AG08395 (cell line): ENCODE measurements at places on chromosomes 1 and 21.

DNA sequence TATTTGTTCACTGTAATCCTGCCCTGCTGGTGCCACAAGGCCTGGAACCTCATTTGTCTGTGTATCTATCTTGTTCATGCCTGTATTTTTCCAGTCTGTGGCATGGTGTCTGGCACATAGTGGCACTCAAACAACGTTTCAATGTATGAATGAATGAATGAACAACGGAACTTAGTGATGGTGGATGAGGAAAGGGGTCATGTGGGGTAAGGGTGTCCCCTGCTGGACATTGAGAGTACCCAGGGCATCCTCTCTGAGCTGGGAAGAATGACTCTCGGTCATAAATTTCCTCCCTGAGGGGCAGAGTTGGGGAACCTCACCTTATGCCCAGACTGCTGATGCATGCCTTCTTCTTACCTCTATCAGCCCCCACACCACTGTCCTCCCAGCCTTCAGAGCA, 18.9 kb upstream of the ZNF683 start:
- peak; percentile 75 for DNase-seq

- no peak for DNase-seq
Measured at GRCh38 chr1:17200246-17200645, 4.7 kb upstream of the PADI1 start.

DNA sequence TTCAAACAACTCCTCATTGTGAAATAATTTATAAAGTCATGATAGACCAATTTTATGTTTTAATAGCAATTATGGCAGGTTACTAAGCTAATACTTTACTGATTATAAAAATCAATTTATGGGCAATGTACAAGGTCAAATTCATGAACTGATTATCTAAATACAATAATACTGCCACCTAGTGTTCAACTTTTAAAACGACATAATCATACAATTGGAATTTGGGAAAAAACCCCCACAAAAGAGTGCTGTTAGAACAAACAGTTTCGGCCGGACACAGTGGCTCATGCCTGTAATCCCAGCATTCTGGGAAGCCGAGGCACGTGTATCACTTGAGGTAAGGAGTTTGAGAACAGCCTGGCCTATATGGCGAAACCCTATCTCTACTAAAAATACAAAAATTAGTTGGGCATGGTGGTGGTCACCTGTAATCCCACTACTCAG, 14.0 kb downstream of the GTF2B start:
- peak; percentile 32 for DNase-seq

DNA sequence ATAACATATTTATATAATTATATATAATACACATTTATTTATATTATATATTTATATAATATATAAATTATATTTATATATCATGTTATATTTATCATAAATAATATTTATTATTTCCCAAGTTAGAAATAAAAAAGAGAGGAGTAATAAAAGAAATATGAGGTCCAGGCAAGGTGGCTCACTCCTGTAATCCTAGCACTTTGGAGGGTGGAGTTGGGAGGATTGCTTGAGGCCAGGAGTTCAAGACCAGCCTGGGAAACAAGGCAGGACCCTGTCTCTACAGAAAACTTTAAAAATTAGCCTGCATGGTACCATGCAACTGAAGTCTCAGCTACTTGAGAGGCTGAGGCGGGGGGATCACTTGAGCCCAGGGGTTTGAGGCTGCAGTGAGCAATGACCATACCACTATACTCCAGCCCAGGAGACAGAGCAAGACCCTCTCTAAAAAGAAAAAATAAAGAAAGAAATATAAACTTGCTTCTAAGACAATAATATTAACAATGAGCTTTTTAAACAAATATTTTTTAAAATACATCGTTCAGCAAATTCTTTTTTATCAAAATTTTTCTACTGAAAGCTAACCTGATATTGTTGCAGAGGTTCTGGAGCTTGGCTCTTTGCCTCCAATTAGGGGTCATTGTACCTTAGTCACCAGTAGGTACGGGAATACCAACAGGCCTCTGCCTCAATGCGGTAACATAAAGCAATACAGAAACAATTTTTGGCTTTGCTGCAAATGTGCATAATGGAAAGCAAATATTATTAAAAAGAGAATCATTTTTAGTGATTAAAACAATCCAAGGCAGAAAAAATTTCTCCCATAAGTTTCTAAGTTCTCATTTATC, 290.0 kb downstream of the SETD4 start:
- DNase-seq: no peak

- DNase-seq: peak; percentile 41
Measured at GRCh38 chr1:32761253-32761877, 55.8 kb downstream of the YARS1 start.
